ENCODE measurements at places on chromosomes 3 and 15.

DNA sequence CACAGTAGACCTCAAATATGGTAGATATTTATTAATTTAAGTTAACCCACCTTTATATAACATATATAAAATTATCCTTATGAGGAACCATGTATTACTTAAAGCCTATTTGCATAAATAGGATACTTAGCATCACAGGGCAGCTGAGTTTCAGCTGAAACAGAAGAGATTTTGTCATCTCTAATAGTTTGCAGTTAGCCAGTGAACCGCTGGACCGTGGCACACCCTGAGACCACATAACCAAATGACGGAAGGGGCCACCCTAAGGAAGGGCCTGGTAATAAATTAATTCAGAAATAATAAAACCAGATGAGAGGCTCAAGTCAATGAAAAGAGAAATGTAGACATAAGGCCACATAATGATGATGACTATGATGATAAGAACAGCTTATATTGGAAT is 107.7 kb downstream of the MYO5A start:
- no peak for DNase-seq

DNA sequence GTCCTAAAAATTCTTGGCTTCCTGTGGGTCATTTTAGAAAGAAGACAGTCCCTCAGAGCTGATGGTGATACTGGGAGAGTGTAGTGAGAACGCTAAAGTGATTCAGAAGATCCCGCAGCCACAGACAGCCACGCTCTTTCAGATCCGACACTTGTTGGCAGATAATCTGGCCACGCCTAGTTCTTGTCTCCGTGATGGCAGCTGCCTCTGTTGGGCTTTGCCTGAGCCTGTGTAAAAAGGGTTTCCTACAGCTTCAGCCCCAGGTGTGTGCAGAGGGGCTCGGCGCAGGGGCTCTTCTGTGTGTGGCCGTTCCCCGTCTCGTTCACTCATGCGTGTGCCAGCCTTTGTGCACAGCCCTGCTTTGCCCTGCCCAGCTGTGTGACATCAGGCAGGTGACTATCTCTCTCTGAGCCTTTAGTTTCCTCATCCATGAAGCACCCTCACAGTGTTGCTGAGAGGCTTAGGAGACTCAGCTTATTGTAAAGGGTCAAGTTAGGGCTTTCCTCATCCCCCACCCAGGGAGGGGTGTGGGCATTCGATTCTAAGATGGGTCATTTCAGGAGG is 6.3 kb downstream of the IRAK2 start:
- no peak for DNase-seq

DNA sequence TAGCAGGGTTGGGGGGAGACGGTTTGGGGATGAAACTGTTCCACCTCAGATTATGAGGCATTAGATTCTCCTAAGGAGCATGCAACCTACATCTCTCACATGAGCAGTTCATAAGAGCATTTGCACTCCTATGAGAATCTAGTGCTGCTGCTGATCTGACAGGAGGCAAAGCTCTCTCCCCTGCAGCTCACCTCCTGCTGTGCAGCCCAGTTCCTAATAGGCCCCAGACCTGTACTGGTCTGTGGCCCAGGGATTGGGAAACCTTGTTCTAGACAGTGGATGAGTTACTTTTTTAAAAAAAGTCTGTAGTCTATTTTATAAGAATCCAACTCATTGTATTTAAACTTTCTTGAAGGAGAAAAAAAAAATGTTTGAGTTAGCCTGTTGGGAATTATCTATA is 100.0 kb downstream of the HHLA2 start:
- no peak for DNase-seq

GRCh38 chr15:75545064-75545463 is 34.1 kb downstream of the PTPN9 start:
- peak; percentile 68 for DNase-seq

GRCh38 chr3:133825969-133826727 is 20.5 kb downstream of the SRPRB start:
- no peak for DNase-seq

GRCh38 chr3:146218880-146219866 is 31.7 kb downstream of the PLSCR4 start:
- DNase-seq, result peak; percentile 73

GRCh38 chr3:176403531-176403930 is 793.8 kb downstream of the TBL1XR1 start:
- DNase-seq, result no peak

DNA sequence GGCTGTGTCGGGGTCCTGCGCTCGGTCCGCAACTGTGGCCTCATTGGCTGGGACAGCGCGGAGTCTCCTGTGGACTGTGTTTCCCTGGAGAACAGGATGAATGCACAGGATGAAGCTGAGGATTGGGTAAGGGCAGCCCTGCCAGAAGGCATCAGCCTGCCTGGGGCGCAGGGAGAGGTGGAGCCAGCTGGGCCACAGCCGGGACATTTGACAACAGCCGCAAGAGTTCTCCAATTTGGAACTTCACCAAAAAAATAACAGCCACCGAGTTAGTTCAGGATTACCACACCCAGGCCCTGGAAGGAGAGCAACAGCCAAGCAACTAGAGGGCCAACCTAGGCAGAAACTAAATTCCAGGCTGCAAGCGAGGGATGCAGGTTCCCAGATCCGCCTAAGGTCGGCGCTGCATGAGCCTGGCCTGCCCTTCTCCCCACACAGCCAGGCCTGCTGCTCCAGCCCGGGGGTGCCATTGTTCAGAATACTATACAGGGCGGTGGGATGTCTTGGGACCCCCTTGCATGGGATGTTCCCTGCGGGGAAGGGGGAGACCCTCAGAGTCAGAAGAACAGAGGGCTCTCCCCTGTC is 229.3 kb downstream of the OCA2 start:
- DNase-seq, result no peak

- DNase-seq, result peak; percentile 43
Observed at GRCh38 chr3:108489776-108490175, 20.6 kb downstream of the MYH15 start.

DNA sequence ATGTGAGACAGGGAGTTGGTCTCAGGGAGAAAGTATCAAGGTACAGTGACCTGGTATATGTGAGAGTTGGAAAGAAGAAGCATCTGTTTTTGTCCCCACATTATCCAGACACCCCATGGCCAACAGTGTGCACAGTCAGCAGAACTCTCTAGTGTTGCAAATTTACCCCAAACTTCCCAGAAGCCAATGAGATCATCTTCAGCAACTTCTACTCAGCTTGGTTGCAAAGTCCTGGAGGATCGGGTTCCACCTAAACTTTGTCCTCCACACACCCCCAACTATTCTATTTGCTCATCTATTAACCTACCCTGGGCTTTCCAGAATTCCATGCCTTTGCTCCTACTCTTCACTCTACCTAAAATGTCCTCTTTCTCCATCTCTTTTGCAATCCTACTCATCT is 15.7 kb downstream of the RBSN start:
- no peak for DNase-seq

DNA sequence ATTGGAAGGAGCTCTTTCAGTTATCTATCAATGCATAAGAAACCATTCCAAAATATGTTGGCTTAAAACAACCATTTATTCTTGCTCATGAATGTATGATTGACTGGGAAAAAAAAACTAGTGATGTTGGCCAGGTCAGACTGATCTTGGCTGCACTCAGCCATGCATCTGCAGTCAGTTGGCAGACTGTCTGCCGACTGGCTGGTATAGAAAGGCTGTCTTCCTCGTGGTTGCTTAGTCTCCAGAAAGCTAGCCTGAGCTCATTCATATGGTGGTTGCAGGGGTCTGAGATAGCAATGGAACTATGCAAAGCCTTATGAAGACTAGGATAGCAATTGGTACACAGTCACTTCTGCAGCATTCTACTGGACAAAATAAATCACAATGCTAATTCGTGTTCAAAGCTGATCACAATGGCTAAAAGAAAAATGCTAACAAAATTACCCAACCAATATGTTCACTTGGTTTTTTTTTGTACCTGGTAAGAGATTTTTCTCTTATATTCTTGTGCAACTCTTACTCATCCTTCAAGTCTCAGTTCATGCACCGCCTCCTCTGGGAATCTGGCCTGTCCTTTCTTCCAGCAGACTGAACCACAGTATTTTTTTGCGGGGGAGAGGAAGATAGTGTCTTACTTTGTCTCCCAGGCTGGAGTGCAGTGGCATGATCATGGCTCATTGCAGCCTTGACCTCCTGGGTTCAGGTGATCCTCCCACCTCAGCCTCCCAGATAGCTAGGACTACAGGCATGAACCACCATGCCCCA is 126.8 kb downstream of the KCNAB1 start:
- no peak for DNase-seq

DNA sequence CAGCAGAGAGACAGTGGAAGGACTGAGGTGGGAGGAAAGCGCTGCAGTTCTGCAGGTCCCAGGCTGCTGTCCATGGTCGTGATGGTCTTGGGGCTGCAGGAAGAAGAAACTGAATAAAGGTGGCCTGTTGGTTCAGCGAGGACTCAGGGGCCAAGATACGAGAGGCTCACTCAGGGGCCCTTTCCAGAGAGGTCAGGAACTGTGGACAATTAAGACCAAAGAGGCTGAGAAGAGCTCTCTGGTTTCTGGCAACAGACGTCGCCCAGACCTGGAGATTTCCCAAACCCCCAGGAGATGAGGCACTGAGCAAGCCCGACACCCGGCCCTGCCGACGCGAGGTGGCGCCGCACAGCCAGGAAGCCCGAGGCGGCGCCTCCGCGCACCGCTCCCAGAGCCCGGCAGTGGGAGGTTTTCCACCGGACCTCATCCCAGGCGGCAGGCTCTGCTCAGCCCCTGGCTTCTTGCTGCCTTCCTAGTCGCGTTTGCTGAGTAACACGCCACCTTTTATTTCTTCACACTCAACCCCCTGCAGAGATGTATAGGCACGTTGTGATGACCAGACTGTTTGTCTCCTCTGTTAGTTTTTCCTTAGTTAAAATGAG is 56.4 kb upstream of the ARRDC4 start:
- peak; percentile 46 for DNase-seq

DNA sequence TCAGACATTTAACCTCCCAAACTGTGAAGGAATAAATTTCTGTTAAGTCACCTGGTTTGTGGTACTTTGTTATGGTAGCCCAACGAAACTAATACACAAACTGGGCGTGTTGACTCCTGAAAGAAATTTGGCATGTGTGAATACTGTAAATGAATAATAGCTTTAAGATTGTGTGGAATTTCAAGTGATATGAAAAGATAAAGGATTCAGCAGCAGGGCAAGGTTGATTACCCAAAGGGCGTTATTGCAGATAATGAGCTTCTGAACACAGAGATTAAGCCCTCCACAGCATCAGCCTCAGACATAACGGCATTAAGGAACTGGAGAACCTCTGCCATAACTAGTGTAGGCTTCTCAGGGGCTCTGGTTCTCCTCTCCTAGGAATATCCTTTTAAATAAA is 451.5 kb upstream of the NECTIN3 start:
- peak; percentile 87 for DNase-seq

- no peak for DNase-seq
Observed at GRCh38 chr15:39244776-39245175, 336.1 kb upstream of the THBS1 start.

GRCh38 chr15:82646250-82647044 is 716 bp downstream of the CPEB1 start:
- peak; percentile 37 for DNase-seq

- no peak for DNase-seq
Observed at GRCh38 chr3:29335438-29335837, 54.6 kb downstream of the RBMS3 start.

GRCh38 chr3:161266731-161267150 is 45.6 kb downstream of the NMD3 start:
- no peak for DNase-seq

DNA sequence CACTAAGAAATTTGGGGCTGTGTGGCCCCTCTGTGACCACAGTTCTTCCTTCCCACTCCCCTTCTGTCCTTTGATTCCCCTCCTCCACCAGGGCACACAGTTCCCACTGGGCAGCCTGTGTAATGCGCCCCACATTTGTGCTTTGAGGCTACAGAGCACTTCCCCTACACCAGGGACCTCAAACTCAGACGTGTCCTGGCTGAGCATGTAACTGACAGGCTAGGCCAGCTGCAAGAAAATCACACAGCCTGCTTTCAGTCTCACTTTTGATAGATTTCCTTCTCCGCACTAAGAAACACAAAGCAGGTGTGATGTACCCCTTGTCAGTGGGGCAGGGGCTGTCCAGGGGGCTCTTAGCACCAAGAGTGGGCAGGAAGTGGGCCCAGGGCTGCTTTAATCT is 29.6 kb downstream of the PRKCD start:
- DNase-seq, result no peak

DNA sequence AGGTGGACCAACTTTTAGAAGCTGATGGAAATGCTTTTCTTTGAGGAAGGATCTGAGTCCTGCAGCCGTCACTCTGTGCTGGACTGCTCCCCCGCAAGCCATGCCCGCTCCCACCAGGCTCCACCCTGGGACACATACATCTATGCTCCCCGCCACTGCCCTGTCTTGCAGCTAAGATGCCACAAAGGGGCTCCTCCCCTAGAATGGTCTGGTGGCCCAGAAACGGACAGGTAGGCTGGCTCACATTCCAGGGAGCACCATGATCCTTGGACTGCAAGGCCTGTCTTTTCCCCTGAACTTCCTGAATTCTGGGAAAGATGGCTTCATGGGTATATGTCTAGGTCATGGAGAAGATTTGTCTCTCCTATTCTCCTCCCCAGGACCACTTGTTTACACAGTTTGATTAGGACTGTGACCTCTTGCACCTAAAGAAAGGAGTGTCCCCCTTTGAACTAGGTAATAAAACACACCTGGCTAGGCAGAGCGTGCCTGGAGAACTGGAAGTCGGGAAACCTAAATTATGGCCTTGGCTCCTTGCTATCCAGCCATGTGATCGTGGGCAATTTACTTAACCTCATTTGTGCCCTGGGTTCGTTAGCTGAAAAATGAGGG is 220.9 kb upstream of the BHLHE40 start:
- DNase-seq, result no peak

DNA sequence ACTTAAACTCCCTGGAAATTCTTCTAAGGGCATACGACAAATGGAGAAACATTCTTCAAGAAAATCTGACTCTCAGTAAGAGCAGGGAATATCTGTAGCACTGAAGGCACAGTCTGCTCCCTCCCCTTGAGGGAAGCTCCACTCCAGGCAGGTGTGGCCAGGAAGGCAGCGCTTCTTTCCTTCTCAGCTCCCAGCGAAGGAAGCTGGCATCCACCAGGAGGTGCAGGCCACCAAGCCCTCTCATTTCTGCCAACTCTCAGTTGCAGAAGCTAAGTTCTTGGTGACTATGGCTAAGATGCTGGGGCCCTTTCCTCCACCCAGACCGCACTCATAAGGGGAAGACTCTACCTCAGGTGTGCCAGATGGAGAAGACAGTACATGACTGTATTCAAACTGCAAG is 37.7 kb upstream of the SLC41A3 start:
- DNase-seq, result no peak

GRCh38 chr3:13013994-13014754 is 59.1 kb downstream of the IQSEC1 start:
- peak; percentile 23 for DNase-seq

- DNase-seq, result no peak
Observed at GRCh38 chr3:49119439-49119838, 1.2 kb downstream of the USP19 start.

DNA sequence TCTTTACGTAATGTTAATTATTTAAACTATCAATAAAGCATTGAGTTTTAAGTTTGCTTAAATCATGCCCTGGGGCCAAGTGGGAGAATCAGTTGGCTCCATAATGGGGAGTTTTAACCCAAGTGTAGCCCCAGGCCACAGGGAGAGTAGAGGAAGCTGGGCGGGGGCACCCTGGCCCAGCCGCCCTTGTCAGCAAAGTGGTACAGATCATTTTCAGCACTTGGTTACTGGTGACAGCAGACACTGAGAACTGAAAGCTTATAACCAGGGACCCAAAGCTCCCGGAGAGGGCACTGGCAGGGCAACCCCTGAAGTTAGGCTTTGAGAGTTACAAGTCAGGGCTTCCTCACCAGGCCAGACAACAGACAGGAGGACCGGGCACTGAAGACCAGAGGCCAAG is 90.6 kb downstream of the SEMA5B start:
- no peak for DNase-seq

Measured in erythroblast (primary cell).